ENCODE measurements at places on chromosomes 11 and 22.

- DNase-seq = no peak
These were observed 2.8 kb downstream of the MFRP start for GRCh38 chr11:119343726-119344125.

DNA sequence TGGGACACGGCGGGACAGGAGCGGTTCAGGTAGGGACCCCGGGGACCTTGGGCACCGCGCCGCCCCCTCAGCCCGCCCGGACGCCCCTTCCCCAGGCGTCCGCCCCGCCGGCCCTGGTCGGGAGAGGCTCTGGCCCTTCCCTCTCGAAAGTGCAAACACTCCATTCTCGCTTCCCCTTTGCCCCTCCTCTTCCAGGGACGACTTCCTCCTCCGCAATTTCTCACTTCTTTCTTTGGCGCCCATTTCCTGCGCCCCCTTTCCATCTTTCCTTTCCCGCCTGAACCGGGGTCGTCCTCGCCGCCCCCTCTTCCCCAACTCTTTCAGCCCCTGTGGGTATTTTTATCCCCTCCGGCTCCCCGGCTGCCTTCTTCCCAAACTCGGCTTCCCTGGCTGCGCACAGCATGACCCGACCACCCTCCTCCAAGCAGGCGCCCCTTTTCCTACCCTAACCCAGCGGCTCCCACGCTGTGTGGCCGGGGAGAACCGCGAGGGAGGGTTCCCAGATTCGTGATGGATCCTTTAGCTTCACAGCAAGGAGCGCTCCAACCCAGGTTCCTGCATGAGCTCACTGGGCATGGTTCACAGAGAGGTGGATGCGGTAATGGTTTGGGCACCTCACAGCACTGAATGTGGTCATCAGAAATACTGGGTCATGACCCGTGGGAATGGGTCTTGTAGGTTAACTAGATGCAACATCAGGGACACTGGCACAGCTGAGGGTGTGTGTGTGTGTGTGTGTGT is 689 bp downstream of the RAB39A start:
- DNase-seq = no peak

DNA sequence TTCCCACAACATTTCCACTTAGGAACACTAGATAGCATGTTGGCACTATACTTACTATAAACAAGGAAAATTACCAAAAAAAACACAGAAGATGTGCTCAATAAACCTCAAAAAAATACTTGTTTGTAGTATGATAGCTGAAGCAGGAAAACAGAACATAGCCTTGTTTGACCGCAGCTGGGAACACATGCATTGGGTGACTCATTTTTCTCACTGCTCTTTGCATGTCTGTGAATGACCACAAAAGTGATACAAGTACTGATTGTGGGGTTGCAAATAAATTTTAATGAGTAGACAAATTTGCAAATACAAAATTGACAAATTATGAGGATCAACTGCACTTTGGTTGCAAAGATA is 22.8 kb upstream of the GUCY1A2 start:
- DNase-seq = no peak

DNA sequence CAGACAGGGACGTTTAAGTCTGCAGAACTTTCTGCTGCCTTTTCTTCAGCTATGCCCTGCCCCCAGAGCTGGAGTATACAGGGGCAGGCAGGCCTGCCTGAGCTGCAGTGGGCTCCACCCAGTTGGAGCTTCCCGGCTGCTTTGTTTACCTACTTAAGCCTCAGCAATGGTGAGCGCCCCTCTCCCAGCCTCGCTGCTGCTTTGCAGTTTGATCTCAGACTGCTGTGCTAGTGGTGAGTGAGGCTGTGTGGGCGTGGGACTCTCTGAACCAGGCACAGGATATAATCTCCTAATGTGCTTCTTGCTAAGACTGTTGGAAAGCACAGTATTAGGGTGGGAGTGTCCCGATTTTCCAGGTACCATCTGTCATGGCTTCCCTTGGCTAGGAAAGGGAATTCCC is 38.5 kb downstream of the NELL1 start:
- no peak for DNase-seq
